ENCODE measurements at places on chromosomes 1 and 21.
A peak's percentile ranks its signal among the peaks of the same experiment; 100 is the strongest.

DNA sequence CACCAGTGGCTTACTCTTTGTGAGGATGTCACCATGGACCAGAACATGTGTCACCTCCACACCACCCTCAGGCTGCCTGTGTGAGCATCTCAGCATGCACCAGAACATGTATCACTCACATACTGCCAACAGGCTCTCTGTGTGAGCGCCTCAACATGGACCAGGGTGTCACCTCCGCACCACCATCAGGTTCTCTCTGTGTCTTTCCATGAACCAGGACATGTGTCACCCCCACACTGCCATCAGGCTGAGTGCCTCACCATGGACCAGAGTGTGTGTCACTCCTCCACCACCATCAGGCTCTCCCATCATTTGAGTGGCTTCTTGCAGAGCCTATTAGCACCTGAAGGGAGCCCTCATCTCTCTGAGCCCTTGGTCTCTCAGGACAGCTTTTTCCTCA is 125.2 kb downstream of the ZNF648 start:
- no peak for DNase-seq

- DNase-seq: no peak
These were observed 302.3 kb upstream of the RUNX1 start for GRCh38 chr21:35351434-35351833.

DNA sequence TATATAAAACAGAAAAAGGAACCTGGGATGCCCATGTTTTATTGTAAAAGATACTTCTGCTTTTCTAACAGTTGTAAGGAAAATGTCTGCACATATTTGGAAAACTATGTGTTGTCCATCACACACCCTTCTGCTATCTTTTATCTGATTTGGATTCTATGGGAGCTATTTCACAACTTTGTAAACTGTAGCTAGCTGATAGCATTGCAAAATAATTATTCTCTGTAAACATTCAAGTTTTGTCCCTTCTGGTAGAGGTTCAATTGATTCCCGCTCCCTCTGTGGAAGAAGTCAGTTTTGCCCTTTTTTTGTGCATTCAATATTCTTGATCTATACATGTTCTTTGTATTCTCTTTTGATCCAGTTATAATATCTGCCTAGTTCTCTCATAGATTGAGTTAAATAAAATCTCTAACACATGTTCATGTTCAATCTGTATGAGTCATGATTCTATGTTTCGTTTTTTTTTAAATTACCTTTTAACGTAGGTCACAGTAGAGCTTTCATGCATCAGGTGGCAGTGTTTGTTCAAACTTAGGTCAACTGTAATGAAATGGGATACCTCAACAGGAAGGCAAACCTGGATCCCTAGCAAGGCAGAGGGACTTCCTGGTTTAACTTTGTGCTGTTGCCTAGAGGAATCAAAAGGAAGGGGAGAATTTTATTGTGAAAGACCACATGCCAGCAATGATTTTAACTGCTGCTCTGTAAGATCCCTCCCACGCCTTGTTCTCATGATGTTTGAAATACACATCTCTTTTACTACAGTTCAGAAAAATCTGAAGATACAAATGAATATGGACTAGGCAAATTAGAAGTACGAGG is 26.0 kb upstream of the BCL9 start:
- peak; percentile 59 for DNase-seq

- peak; percentile 38 for DNase-seq
These were observed 892 bp downstream of the TYW3 start for GRCh38 chr1:74733604-74734484.

GRCh38 chr1:206856674-206857464 is 8.6 kb upstream of the IL20 start:
- DNase-seq: no peak

DNA sequence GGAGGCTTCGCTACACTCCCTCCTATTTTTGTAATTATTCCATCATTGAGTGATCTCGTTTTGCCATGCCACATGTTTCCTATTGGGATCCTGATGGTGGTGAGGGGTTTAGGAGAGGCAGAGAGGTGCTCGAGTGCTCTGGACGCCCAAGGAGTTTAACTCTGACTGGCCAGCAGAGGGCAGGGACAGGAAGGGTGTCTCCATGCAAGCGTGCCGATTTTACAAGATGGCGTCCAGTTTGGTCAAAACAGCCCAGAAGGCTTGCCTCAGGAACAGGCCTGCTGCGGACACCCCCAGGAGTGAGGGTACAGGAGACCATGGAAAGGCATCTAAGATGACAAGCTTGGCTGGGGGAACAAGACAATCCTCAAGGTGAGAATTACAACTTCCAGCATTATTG is 33.8 kb upstream of the KCNE2 start:
- DNase-seq: no peak
